Cortex of kidney (tissue), 1 donor: ENCODE measurements at places on chromosomes 2 and 18.

GRCh38 chr2:238487134-238487533, 60.4 kb downstream of the ASB1 start:
- no peak for DNase-seq

DNA sequence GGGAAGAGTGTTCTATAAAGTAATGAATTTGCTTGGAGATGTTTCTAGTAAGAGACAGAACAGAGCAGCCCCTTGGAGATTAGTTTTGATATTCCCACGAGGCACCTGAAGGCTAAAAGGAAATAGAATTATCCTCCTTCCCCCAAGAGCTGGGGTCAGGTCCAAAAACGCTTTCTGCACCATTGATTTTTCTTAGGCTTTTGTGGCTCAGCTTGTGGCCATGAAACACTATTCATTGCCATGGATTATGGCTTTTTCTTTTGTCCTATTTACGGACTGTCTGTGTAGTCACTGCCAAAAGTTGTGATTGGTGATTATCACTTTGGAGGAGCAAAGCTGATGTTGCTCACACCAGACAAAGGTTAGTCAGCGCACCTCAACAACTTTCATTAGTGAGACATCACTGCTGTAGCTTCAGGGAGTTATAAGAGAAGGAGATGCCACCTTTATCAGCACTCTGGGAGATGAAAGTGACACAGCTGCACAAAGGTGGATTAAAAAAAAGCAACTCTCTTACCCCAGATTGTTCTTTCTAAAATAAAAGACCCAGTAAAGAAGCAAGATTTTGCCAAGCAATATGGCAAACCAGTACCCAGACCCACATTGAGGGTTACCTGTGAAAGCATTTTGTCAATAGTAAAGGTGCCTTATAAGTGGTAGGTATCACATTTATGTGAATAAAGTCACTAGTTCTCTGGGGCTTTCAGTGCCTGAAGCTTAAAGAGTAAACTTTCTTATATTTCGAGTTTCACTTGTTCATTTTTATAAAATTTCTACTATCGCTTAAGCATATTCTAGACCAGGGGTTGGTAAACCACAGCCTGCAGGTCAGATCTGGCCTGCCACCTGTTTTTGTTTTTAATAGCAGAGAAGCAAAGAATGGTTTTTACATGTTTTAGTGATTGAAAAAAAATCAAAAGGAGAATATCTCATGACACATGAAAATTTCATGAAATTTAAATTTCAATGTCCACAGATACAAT, 10.6 kb downstream of the CXCR4 start:
- DNase-seq = no peak

DNA sequence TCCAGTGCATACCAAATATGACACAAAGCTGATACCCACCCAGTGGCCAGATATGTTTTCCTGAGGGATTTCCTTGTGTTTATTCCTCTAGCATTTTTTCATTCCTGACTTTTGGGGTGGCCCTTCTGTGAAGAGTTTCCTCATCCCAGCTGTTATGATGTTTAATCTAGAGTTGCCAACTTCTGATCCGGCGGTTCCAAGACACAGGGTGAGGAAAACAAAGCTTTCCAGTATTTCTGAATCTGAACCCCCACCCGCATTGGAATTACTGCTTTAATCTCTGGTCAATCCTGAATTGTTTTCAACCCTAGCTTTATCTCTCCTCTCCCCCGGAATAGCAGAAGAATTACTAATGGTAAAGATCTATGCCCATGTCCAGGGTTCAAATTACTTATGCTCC, 39.2 kb upstream of the PNPT1 start:
- DNase-seq = no peak

GRCh38 chr2:71223767-71224333, 3.1 kb downstream of the PAIP2B start:
- DNase-seq = no peak

DNA sequence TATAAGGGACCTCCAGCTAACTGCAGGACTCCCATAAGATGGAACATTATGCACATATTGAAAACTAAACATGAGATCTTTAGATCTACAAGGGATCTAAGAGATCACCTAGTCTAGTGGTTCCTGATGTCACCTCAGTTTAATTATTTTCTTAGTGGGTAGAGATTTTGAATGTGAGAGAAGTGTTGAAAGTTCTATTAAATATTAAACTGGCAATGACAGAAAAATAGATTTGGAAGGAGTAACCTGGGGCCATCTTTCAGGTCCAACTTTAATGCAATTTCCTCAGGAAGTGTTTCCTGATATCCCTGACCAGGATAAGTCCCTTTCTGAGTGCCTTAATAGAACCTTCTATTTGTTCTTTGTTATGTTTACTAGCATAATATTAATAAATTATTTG, 29.1 kb upstream of the CPS1 start:
- DNase-seq = no peak

- DNase-seq = no peak
These were observed 1183.2 kb upstream of the ACVR2A start for GRCh38 chr2:146661473-146662096.

DNA sequence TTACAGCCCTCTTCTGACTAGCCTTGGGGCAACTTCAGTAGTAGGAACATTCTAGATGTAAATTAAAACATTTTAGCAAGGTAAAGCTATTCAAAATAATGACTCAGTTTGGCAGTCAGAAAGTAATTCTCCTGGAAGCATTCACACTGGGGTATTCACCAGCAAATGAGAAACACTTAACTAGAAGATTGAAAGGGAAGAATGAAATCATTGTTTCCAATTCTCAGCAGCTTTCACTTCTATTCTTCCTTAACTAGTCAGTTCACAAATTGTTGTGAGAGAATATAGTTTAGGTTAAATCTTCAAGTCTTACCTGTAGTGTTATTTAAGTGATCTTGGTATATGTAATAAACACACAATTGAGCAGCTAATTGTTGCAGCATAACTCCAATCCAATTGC, 1135.6 kb upstream of the FAM98A start:
- DNase-seq = no peak

DNA sequence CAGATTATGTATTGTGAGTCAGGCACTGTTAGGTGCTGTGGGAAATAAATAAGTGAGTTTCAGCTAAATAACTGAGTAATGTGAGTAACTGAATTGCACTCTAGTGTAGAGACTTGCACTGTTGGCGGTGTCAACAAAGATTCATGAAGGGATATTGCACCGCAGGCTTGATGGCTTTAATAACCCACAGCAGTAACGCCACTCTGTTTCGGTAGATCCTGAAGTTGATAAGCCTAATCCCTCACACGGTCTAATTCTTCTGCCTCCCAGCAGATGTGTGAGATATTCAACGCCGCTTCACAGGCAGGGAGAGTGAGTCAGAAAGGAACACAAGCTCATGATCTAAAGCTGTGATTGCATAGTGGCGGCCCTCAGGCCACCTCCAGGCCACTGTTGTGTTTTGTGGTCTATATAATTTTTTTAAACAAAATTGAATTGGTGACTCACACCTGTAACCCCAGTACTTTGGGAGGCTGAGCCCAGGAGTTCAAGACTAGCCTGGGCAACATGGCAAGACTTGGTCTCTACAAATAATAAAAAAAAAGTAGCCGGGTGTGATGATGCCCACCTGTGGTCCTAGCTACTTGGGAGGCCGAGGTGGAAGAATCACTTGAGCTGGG, 94.3 kb downstream of the LIPG start:
- no peak for DNase-seq

DNA sequence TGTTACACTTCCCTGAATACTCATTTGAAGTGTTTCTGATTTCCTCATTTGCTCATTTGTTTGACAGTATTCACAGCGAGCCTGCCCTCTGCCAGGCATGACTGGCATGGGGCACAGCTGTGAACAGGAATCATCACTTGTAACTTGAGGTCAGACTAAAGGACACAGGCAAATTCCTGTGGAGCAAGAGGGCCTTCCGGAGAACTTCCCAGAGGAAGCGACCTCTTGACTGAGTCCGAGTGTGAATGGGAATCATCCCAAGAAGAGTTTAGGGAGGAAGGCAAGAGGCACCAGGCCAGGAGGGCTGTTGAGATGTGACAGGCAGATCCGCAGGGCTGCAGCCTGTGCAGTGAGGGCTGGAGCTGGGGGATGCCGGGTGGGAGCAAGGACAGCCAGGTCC, 45.4 kb downstream of the LIMS1 start:
- no peak for DNase-seq

DNA sequence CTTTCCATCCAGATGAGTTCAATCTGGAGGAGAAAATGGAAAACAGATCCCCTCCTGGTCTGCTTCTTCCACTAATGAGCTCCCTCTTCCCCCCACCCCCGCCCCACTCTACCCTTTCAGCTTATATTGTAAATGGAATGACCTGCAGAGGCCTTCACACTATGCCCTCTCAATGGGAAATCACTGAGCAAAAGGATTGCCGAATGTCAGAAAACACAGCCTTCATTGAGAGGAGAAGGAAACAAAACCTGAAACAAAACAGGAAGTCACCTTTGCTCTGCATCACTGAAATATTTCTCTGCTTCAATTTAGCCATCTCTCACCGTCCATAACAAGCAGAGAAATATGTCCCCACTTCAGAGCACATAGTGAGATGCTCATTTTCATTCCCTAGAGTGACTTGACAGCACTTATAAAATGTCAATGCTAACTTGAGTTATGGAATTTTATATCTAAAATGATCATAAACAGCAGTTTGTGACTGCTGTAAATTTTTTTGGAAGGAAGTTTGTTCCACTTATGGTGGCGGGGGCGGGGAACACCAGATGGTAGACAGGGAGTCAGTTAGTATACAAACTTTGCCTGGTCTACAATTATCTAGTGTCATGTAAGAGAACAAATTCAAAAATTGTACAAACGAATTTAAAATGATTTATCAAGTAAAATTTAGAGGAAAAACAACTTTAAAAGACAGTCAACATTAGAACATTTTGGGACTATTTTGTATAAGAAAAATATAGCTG, 1.8 kb upstream of the FRZB start:
- no peak for DNase-seq

DNA sequence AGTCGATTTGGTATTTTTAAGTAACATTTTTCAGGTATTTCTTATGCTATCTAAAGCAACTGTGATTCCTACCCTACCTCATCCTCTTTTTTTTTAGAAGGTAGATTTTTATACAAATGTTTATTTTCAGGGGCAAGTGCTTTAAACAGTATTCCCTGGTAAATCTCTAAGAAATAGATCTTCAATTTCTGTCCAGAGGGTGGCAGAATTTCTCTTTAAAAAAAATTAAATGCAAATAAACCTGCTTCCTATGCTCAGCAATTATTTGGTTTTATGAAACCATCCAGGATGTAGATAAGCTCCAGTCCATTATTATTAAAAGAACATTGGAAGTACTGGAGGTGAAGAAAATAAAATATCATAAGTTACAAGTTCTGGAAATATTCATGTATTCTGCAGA, 191.9 kb downstream of the MYO3B start:
- DNase-seq = no peak

GRCh38 chr18:62493033-62493862, 29.6 kb upstream of the ZCCHC2 start:
- no peak for DNase-seq
